ENCODE measurements at places on chromosomes 6 and 20. TPM values are rescaled to one million over a fixed set of nuclear protein-coding genes. Genes with fewer than 3 reads are reported as not detected.
A peak's percentile ranks its signal among the peaks of the same experiment; 100 is the strongest.

The ALDH5A1 gene
- 8.2 TPM for total RNA-seq

The OPRL1 gene
- total RNA-seq = 2.6 TPM

The SRSF12 gene
- 0.52 TPM for total RNA-seq

The MMP24 gene
- total RNA-seq = 3.0 TPM

The TFAP2C gene
- total RNA-seq = 0.52 TPM

The PTCRA gene
- not detected for total RNA-seq

The ARMH2 gene
- total RNA-seq = not detected

The LPA gene
- total RNA-seq = 3.6 TPM

GRCh38 chr20:4836935-4837334 lies 115.2 kb downstream of the PRND start:
- H3K27me3 ChIP-seq = no peaks in the 10 kb centered on the region
- no peak overlapping the region for H3K4me3 ChIP-seq
- H3K4me1 ChIP-seq = no peaks in the 10 kb centered on the region
- no peaks in the 10 kb centered on the region for H3K36me3 ChIP-seq
- DNase-seq = no peak
- no peak overlapping the region for H3K27ac ChIP-seq

GRCh38 chr6:158323561-158323958 lies 11.3 kb downstream of the TULP4 start:
- peaks cover 30% of the 10 kb centered on the region for H3K4me1 ChIP-seq
- no peaks in the 10 kb centered on the region for H3K36me3 ChIP-seq
- peak overlapping the region; percentile 37 for H3K27ac ChIP-seq
- H3K27me3 ChIP-seq = no peaks in the 10 kb centered on the region
- DNase-seq = no peak

DNA sequence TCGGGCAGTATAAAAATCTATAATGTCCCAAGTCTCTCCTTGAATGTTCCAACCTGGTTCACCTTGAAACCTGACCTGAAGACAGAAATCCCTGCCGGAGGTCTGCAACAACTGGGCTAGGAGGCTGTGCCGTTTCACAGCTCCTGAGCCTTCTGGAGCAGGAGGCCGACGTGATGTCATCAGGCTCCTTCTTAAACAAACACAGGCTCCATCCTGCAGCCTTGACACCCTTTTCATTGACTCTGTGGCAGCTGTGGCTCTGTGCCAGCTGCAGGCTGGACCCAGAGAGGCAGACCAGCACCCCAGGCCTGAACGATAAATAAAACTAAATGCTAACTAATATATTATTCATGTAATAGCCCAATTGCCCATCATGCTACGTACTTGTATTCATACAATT lies 483.9 kb downstream of the CD83 start:
- DNase-seq = peak; percentile 76
- no peaks in the 10 kb centered on the region for H3K36me3 ChIP-seq
- no peak overlapping the region for H3K27ac ChIP-seq
- H3K4me1 ChIP-seq = peaks cover 9% of the 10 kb centered on the region
- no peak overlapping the region for H3K4me3 ChIP-seq

DNA sequence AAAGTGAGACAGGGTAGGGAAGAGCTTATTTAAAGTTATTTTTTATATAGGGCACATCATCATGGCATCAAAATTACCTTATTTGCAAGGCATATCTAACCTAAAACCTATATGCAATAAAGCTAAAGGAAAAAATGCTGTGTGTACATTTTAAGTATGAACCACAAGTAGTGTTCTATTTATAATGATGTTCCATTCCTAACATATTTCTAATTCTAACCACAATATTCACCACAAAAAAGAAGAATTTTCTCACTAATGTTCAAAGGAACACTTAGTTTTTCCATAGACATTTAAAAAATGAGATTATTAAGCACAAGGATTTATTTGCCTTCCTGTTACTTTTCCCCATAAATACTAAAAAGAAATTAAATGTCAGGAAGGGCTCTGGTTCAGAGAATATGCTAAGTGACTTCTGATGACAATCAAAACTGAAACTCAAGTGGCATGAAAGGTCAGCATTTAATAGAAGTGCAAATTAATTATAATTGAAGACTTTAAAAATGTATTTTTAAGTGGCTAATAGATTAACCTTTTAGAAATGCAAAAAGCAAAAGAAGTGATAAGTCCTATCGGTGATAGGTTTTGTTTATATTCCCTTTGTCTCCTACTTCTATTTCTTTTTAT lies 25.1 kb downstream of the GPR63 start:
- no peaks in the 10 kb centered on the region for H3K27me3 ChIP-seq
- no peak for DNase-seq
- no peaks in the 10 kb centered on the region for H3K36me3 ChIP-seq

DNA sequence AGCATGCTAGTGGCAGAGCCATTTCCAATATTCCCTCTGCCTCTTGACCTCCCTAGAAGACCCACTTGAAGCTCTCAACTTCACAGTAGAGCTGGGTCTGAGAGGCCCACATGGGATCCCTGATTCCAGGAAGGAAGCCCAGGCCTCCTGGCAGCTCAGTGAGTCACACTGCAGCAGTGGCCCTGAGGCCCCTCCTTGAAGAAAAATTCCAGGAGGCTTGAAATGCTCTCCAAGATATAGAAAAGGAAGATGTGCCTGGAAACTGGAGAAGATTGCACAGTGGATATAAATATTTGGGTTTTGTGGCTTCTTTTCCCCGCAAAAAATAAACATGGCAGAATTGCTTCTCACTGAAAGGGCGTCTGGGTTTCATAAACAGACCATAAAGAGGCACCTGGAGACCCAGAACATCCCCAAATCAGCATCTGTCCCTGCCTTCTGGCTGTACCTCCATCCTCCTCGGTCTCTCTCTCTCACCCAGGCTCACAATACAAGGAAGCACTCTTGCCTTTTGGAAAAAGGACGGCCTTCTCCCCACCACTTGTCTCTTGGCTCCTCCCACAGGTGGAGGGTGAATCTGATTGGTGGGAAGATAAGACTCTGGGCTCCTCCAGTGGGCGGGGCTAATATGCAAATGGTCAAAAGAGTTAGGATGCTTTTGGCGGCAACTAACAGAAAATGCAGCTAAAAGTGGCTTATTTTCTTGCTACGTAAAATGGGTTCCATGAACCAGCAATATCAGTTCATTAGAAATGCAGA lies 200.0 kb upstream of the SULF2 start:
- no peaks in the 10 kb centered on the region for H3K27me3 ChIP-seq
- no peak overlapping the region for H3K4me3 ChIP-seq
- H3K27ac ChIP-seq = no peak overlapping the region
- DNase-seq = no peak

DNA sequence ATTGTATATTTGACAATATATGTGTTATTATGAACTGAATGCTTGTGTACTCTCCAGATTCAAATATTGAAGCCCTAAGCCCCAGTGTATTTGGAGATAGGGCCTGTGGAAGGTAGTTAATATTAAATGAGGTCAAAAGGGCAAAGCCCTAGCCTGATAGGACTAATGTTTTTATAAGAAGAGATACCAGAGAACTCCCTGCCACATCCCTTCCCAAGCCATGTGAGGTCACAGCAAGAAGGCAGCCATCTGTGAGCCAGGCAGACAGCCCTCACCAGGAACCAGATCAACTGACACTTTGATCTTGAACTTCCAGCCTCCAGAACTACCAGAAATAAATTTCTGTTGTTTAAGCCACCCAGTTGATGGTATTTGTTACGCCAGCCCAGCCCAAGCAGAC lies 36.4 kb upstream of the FBXL4 start:
- H3K36me3 ChIP-seq = no peaks in the 10 kb centered on the region
- H3K4me3 ChIP-seq = no peak overlapping the region
- no peak for DNase-seq
- no peak overlapping the region for H3K27ac ChIP-seq
- no peaks in the 10 kb centered on the region for H3K27me3 ChIP-seq

GRCh38 chr20:18831830-18832499 lies 18.4 kb downstream of the SCP2D1 start:
- no peaks in the 10 kb centered on the region for H3K4me1 ChIP-seq
- H3K27ac ChIP-seq = no peak overlapping the region
- no peak overlapping the region for H3K4me3 ChIP-seq
- DNase-seq = no peak

- peaks cover 28% of the 10 kb centered on the region for H3K4me1 ChIP-seq
- no peak overlapping the region for H3K4me3 ChIP-seq
- DNase-seq = peak; percentile 88
- no peaks in the 10 kb centered on the region for H3K27me3 ChIP-seq
- no peaks in the 10 kb centered on the region for H3K36me3 ChIP-seq
- H3K27ac ChIP-seq = no peak overlapping the region
Observed at GRCh38 chr6:31396422-31397152, 6.8 kb upstream of the MICA start.

DNA sequence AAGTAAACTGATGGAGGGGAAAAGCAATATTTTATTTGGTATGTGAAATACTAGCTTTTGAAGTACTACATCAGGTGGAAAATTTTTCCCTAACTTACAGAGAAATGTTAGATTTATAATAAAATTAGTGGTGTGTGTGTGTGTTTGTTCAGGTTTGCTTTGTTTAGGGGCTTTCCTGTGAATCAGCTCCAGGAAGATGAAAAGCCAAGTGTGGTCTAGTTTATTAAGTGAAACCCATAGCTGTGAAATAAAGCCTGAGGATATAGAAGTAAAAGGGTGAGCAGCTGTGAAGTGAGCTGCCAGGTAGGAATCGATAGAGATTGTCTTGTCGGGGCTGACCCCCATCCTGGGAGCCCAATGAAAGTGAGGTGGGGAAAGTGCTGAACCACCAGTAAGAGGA lies 347.6 kb upstream of the IMPG1 start:
- no peaks in the 10 kb centered on the region for H3K27me3 ChIP-seq
- H3K4me1 ChIP-seq = no peaks in the 10 kb centered on the region
- no peaks in the 10 kb centered on the region for H3K36me3 ChIP-seq
- no peak for DNase-seq

DNA sequence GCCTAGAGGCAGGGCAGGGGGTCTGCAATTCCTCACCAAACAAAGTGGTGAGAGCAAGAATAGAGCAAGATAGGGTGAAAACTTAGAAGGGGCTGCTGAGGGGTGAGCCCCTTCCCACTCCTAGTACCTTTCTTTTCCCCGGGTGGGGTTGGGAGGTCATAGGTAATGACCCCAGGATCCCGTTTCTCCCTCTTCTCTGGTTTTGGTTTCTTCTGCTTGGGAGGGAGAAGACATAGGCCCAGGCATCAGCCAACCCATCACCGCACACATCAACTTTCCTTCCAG lies 3.5 kb downstream of the VARS1 start:
- no peak for DNase-seq
- H3K36me3 ChIP-seq = peaks cover 3% of the 10 kb centered on the region
- H3K27ac ChIP-seq = no peak overlapping the region
- no peaks in the 10 kb centered on the region for H3K27me3 ChIP-seq

DNA sequence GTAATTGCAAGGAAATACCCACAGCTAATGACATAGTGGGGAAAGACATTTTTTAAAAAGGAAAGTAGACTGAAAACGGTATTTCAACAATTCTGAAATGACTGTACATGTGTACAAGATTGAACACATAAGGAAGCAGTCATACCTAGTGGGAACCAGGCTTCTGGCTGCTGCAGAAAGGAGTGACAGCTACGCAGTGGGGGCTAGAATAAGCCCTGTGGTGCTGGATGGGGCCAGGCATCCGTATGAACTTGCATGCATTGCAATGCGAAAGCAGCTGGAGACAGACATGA lies 54.9 kb upstream of the GPR31 start:
- H3K27ac ChIP-seq = no peak overlapping the region

DNA sequence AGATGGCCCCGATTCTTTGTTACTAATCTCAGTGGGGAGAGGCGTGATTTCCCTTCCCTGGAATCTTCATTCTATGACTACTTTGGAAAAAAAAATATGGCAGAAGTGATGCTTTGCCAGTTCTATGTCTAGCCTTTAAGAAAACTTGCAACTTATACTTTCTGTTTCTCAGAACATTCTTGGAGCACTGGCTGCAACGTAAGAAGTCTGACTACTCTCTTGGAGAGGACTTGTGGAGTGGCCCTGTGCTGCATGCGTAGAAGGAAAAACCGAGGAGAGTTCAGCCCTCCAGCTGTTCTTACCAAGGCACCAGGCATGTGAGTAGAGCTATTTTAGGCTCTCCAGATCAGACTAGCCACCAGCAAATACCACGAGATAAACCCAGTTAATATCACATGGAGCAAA lies 77.6 kb upstream of the STXBP5 start:
- no peak overlapping the region for H3K4me3 ChIP-seq
- H3K27me3 ChIP-seq = no peaks in the 10 kb centered on the region
- H3K27ac ChIP-seq = no peak overlapping the region
- no peaks in the 10 kb centered on the region for H3K4me1 ChIP-seq
- no peak for DNase-seq

GRCh38 chr6:57822896-57823358 lies 505.5 kb downstream of the PRIM2 start:
- no peaks in the 10 kb centered on the region for H3K4me1 ChIP-seq
- no peak for DNase-seq
- no peak overlapping the region for H3K27ac ChIP-seq
- no peaks in the 10 kb centered on the region for H3K27me3 ChIP-seq
- H3K36me3 ChIP-seq = no peaks in the 10 kb centered on the region
- H3K4me3 ChIP-seq = no peak overlapping the region

DNA sequence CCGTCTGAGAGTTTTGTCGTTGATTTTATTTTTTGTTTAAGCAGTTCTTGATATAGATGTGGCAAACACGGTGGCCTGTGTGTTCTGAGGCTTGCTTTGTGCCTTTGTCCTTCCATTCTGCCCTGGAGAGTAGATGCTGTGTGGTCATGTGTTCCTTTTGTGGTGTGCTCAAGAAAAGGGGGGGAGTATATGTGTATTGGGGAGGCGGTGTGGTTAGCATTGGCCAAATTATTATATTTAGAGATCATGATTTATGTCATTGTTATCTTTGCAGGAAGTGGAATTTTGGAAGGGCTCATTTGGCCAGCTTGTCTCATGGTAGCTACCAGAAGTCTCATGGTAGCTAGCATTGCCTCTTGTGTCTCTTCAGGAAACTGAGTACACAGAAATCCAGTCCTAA lies 16.4 kb downstream of the RREB1 start:
- DNase-seq = no peak
- H3K4me3 ChIP-seq = no peak overlapping the region
- peaks cover 40% of the 10 kb centered on the region for H3K4me1 ChIP-seq
- H3K27ac ChIP-seq = no peak overlapping the region
- H3K27me3 ChIP-seq = no peaks in the 10 kb centered on the region
- peaks cover 2% of the 10 kb centered on the region for H3K36me3 ChIP-seq

DNA sequence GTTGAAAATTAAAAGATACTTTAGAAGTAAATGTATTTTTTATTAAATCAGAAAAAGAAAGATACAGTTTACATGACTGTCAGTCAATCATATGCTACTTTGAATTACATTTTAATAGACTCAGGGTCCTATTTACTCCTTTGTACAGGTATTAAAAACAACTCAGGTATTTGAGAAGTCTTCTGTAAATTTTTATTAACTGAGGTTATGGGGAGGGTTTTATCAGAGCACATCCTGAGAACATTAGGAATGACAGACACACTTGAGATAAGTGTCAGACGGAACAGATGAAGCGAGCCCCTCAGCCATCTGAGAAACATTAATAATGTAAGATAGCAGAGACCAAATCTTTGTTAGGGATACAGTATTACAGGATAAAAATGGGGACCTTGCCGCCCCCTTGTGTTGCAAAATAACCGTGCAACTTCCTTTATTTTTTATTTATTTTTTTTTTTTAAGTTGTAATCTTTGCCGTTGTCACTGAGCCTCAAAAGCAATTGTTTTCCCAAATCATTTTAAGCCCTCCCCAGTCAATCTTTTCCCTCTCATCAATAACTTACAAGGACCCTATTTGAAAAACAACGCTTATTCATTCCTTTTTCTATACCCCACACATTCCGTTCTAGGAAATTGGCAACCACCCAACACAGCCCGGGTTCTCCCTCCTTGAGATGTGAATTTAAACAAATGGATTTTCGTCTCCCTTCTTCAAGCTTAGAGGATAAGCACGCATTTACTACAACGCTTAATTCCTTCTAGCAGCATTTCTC lies 126.7 kb downstream of the BCAS1 start:
- no peak overlapping the region for H3K27ac ChIP-seq
- no peaks in the 10 kb centered on the region for H3K36me3 ChIP-seq
- H3K27me3 ChIP-seq = no peaks in the 10 kb centered on the region
- H3K4me3 ChIP-seq = no peak overlapping the region
- peaks cover 13% of the 10 kb centered on the region for H3K4me1 ChIP-seq

All from body of pancreas (tissue), 4 donors.